Stomach (tissue), 19 donors: ENCODE measurements at places on chromosomes 7 and 10. TPM values are rescaled to one million over a fixed set of nuclear protein-coding genes. Genes with fewer than 3 reads are reported as not detected.

DNA sequence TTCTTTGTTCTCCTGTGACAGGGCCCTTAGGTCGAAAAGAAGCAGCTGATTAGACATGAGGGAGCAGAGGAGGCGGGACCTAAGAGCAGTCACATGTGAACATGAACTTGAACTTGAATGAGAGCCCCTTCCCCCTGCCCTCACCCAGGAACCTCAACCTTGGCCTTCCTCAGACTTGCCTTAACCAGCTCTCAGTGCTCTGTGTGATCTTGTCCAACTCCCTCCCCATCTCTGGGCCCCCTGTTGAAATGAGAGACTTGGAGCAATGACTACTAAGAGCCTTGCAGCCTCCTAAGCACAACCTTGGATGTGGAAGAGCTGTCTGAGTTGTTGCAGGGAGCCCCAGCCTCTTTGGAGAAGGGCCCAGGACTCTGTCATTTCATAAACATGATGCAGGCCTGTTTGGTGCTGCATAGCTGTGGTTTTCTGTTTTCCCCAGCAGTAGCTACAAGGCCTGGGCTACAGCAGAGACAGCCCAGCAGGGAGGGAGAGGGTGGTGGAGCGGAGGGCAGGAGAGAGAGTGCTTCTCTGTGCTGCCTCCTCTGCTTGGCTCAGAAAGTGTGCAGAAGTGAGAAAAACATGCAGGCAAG, 123.9 kb upstream of the ZMIZ1 start:
- no peaks in the 10 kb centered on the region for H3K36me3 ChIP-seq
- no peak overlapping the region for H3K4me3 ChIP-seq
- peak; percentile 30 for DNase-seq

DNA sequence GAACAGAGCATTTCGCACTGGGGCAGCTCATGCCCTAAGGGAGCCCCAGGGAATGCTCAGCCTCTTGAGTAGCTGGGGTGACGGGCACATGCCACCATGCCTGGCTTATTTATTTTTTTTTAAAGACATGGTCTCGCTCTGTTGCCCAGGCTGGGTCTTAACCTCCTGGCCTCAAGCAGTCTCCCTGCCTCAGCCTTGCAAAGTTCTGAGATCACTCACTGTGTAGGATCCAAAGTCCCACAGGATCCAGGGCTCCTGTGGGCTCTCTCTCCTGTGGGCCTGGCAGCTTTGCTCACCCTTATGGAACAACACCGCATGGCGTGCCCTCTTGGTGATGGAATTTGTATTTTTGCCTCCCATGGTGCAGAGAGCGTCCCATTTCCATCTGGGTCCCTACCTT, 34.0 kb downstream of the TMEM120A start:
- peaks cover 18% of the 10 kb centered on the region for H3K36me3 ChIP-seq
- peaks cover 20% of the 10 kb centered on the region for H3K4me1 ChIP-seq
- no peak for DNase-seq
- H3K4me3 ChIP-seq = no peak overlapping the region
- H3K27ac ChIP-seq = no peak overlapping the region

DNA sequence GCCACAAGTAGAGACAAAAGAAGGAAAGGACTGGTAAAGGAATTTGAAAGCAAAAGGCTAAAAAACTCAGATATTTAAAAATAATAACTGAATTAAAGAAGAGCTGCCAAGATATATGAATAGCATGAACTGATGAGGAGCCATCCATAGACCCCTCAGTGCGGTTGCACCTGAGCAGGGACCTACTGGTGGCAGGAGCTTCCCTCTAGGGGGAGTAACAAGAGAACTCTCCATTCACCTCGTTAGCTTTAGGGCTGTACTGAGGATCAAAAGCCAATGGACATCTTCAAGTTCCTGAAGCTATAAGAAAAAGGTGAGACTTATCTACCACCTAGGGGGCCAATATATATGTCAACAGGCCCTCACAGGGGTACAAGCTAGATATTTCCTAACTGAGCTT, 27.8 kb upstream of the DOCK1 start:
- H3K27me3 ChIP-seq = no peaks in the 10 kb centered on the region
- H3K36me3 ChIP-seq = no peaks in the 10 kb centered on the region
- H3K4me3 ChIP-seq = no peak overlapping the region
- no peak for DNase-seq
- no peaks in the 10 kb centered on the region for H3K4me1 ChIP-seq

NEUROG3 gene
- not detected for total RNA-seq

ASB10 gene
- not detected for total RNA-seq

MLXIPL gene
- total RNA-seq = 16.1 TPM

TRPV5 gene
- not detected for total RNA-seq
